Aorta (tissue), 5 donors: ENCODE measurements at places on chromosomes 1 and 21. TPM values are rescaled to one million over a fixed set of nuclear protein-coding genes. Genes with fewer than 3 reads are reported as not detected.

DNA sequence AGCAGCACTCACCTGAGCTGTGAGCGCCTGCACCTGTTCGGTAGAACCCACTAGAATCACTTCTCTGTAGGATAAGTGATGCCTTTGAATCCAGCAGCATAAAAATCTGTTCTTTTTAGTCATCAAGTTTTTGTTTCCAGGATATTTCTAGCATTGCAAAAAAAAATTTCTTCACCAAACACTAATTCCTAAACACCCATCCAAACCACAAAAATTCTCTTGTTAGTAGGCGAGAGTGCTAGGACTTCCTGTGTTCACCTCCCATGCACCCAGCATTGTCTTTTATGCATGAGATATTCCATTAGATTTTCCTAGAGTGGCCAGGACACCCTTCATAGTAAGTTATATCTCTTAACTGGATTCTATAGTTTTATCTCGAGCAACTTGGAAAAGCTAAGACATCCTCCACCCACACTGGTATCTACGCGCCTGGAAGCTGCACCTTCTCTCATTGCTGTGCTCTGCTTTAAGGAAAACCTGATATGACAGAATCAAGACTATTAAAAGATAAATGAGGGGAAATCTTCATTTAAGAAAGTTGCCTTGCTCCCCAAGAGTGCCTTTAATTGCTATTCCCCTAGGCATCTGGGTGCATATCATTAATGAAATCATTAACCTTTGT is 12.3 kb downstream of the SERTAD4 start:
- DNase-seq, result no peak

DNA sequence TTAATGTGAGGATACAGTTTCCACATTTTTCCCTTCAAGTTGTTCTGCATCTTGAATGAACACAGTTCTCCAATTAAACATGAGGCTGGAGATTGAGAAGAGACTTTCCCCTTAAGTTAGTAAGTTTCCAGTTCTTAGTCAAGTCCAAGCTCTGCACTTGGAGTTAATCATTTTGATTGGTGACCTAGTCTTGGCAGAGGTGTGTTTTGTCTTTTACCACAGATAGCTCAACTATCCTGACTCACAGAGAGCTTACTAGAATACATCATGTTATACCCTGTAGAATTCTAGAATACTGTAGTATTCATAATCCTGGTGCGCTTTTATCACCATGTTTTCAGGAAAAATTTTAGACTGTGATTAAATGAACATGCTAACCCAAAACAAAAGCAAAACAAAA is 129.2 kb downstream of the CYYR1 start:
- no peak for DNase-seq

- DNase-seq, result no peak
These were observed 543.9 kb upstream of the PLXNA2 start for GRCh38 chr1:208788013-208788540.

SYNJ1 gene
- total RNA-seq, result 27.4 TPM

HSD3B1 gene
- not detected for total RNA-seq

DNA sequence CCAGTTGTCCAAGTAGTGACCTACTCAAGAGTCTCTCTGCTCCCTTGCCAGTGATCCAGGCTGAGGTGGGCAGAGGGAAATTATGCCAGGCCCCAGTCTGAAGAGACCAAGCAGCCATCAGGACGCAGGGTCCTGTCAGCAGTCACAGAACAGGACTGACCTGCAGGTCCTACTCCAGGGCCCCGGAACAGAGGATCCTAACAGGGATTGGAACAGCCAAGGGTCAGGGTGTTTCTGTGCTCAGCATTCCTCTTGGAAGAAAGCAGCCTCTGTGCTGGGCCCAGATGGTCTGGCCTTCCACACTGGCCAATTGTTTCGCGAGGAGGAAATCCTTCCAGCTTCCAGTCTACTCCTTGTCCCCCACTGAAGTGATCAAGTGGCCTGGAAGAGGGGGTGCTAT is 41.6 kb upstream of the USP1 start:
- no peak for DNase-seq

DNA sequence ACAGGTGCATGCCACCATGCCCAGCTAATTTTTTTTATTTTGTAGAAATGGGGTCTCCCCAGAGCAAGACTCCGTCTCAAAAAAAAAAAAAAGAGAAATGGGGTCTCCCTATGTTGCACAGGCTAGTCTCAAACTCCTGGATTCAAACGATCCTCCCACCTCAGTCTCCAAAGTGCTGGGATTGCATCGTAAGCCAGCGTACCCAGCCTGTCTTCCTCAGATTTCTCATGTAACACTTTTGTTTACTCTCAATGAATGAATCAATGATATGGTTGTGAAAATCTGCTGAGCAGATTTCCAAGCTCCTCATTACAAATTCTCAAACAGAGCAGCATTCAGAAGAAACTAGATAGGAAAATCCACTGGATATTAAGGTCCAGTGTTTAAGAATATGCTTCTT is 6.6 kb downstream of the CMPK1 start:
- no peak for DNase-seq

RSBN1 gene
- total RNA-seq, result 22.5 TPM

ZBTB8A gene
- 10.4 TPM for total RNA-seq

ZNF362 gene
- total RNA-seq, result 36.2 TPM

DNA sequence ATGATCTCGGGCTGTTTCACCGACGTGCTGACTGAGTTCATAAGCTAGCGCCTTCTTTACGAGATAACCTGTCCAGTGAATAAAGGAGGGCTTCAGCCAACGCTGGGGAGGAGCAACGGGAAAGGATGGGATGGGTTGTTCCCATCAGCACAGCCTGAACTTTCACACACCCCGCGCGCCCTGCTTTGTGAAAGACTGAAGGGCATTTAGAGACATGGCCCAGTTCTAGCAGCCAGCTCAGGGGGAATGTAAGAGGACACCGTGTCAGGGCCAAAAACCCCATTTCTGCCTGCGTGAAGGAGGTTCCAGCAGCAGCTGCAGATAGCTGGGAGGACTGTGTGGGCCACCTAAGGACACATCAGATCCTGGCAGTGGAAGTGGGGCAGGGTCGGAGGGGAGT is 255.1 kb upstream of the RAB4A start:
- no peak for DNase-seq
